Activated CD4-positive, alpha-beta T cell treated with anti-CD3 and anti-CD28 coated beads, Interleukin-2, Interleukin-6, amounts not matched to agents 100 ng/mL and 50 ng/mL, durations not matched to agents 16 hours and 8 hours (primary cell): ENCODE measurements at places on chromosomes 2 and 18.

DNA sequence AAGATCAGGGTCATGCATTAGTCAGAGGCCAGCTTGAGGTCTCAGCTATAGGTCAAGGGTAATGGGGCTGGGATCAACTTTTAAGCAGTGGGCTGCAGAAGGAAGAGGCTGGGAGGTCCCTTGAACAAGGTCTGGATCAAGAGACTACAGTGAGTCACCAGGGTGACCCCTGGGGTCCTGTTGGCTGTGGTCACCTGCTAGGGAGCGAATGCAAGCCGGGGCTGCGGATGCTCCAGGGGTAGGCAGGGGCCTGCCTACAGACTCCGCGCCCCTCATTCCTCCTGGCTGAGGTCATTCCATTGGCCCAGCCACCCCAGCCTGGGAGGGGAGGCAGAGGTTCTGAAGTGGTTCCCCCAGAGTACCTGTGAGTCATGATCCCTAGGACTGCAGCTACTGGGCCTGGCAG, 110.4 kb downstream of the CYP26B1 start:
- no peak for DNase-seq

GRCh38 chr2:238123218-238123971, 15.1 kb upstream of the KLHL30 start:
- DNase-seq, result no peak

- DNase-seq, result peak; percentile 70
Measured at GRCh38 chr18:79396431-79397246, 909 bp downstream of the NFATC1 start.

DNA sequence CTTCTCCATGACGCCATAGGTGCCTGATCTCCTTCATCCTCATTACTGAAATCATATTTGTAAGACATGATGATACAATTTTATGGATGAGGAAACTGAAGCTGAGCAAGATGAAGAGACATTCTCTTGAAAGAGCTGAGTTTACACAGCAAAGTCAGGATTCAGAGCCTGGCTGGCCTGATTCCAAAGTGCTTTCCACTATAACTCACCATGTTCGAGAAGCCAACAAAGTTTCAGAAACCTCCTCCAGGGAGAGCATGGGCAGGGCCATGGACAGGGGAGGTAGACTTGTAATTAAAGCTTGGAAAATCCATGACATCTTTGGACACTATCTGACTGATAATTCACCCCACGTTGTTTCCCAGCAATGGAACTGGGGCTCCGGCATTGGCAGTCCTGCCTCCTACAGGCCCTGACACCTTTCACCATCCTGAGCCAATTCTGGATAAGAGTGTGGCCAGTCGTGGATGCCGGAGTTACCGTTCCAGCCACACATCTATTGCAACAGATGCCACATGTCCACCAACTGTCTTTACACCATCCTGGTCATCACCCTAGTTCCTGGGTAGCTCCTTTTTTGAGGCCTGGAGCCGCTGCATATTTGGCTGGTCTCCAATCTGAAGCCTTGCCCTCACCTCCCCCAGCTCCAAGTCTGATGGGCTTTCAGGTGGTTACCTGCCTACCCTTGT, 85.0 kb upstream of the PPP1CB start:
- DNase-seq, result no peak

DNA sequence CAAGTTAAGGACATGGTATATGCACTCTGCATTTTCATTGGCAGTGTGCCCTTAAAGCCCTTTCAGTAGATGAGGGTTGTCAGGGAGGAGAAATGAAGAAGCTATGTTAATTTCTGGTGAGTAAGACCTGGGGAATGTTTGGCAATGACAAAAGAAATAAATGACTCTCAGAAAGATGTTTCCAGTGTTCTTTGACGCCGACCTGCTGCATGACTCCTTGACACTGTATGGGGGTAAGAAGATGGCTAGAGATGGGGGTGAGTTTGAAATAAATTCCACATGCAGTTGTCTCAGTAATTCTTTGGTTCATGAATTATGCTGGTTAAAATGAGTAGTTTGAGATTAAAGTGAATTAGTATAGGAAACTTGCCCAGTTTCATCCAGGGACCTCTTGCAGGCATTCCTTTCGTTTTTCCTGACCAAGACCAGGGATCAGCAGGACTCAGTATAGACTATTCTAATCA, 5.9 kb downstream of the CCDC121 start:
- DNase-seq, result no peak

GRCh38 chr2:58186501-58186900, 54.6 kb downstream of the FANCL start:
- DNase-seq, result no peak
